Smooth muscle cell of the pulmonary artery (primary cell): ENCODE measurements at places on chromosomes 16 and 17. TPM values are rescaled to one million over a fixed set of nuclear protein-coding genes. Genes with fewer than 3 reads are reported as not detected.

RNF43 gene
- total RNA-seq, result 0.20 TPM in 1 of 2 replicates, not detected in the other

NPIPB4 gene
- 30.2 and 53.8 TPM in 2 replicates for total RNA-seq

NAE1 gene
- total RNA-seq, result 44.5 and 47.8 TPM in 2 replicates

LUC7L3 gene
- total RNA-seq, result 18.5 and 20.4 TPM in 2 replicates

PYY gene
- not detected in 2 replicates for total RNA-seq

CD300E gene
- total RNA-seq, result not detected in 2 replicates

CHST4 gene
- 0.07 TPM in 1 of 2 replicates, not detected in the other for total RNA-seq

ABCC11 gene
- total RNA-seq, result 0.26 and 0.30 TPM in 2 replicates
